ENCODE measurements at places on chromosomes 11 and 22.

GRCh38 chr11:129791515-129791914 is 24.1 kb upstream of the TMEM45B start:
- H3K27me3 ChIP-seq: no peaks in the 10 kb centered on the region
- DNase-seq: no peak
- no peak overlapping the region for H3K27ac ChIP-seq
- H3K4me3 ChIP-seq: no peak overlapping the region
- no peaks in the 10 kb centered on the region for H3K4me1 ChIP-seq
- no peaks in the 10 kb centered on the region for H3K36me3 ChIP-seq

DNA sequence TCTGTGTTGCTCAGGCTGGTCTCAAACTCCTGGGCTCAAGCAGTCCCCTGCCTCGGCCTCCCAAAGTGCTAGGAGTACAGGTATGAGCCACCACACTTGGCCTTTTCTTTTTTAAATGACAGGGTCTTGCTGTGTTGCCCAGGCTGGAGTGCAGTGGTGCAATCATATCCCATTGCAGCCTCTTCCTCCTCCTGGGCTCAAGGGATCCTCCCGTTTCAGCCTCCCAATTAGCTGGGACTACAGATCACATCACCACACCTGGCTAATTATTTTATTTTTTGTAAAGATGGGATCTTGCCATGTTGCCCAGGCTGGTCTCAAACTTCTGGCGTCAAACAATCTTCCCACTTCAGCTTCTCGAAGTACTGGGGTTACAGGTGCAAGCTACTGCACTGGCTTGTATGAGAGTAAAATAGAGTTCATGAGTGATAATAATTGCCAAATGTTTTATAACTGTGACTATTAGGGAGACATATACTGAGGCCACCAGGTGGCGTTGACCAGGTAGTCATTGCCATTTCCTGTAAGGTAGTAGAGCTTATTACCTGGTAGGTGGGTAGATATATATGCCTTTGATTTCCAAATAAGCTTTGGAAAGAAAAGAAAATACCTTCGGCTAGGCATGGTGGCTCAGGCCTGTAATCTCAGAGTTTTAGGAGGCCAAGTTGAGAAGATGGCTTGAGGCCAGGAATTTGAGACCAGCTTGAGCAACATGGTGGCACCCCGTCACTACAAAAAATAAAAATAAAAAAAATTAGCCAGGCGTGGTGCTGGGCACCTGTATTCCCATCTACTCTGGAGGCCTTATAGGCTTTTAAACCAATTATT is 5.4 kb downstream of the FDX1 start:
- peak overlapping the region; percentile 70 for H3K27ac ChIP-seq
- no peak for DNase-seq
- peaks cover 24% of the 10 kb centered on the region for H3K36me3 ChIP-seq
- no peaks in the 10 kb centered on the region for H3K27me3 ChIP-seq

GRCh38 chr22:47691152-47691895 is 928.9 kb downstream of the TBC1D22A start:
- no peak for DNase-seq
- H3K27ac ChIP-seq: no peak overlapping the region
- H3K36me3 ChIP-seq: peaks cover 35% of the 10 kb centered on the region
- H3K4me3 ChIP-seq: no peak overlapping the region

DNA sequence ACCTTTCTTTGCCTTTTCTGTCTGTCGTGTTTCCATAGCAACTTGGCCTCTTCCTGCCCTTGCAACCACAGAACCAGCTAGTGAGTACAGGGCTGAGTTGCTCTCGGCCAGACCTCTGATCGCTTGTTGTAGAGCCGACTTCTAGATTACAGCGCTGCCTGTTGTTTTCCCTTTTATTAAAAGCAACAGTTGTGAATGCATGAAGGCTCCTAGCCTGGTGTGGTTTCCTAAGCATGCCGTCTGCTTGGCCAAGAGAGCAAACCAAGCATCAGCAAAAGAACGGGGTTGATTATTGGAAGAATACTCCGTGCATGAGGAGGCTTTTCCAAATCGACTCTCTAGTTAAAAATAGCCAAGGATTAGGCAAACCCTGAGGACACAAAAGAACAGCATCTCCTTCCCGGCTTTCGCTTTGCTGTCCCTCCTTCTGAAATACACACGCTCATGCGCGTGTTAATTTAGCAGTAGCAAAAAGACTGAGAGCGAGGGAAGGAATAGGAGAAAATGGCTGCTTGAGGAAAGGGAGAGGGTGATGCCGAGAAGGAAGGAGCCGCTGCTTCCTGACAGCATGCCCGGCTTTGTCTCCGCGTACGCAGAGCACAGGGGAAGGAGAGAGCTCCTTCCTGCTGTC is 71.5 kb upstream of the TTC12 start:
- H3K36me3 ChIP-seq: no peaks in the 10 kb centered on the region
- no peaks in the 10 kb centered on the region for H3K4me1 ChIP-seq

DNA sequence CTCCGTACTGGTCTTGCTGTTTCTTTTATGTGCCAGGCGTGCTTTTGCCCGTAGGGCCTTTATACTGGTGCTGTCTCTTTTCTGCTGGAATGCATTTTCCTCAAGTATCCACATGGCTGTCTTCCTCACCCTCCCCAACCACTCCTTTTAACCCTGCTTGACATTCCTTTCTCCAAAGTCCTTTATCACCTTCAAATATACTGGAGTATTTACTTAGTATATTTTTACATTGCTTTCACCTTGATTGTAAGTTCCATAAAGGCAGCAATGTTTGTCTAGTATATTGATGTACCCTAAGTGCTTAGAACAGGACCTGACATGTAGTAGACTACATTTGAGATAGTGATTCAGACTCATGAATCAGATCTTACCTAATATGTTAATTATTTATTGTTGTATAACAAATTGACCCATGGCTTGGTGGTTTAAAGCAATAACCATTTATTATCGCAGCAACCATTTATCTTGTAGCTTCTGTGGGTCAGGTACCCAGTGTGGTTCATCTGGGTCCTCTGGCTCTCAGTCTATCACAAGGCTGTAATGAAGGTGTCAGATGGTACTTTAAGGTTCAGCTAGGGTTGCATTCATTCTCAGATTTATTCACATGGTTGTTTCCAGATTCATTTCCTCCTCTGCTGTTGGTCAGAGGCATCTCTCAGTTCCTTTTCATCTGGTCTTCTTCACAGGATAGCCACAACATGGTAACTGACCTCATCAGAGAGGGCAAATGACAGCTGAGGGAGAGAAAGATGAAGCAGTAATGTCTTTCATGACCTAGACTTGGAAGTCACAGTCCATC is 34.2 kb downstream of the DDX10 start:
- H3K4me1 ChIP-seq: no peaks in the 10 kb centered on the region
- no peaks in the 10 kb centered on the region for H3K27me3 ChIP-seq
- H3K27ac ChIP-seq: no peak overlapping the region
- H3K4me3 ChIP-seq: no peak overlapping the region
- no peak for DNase-seq
- H3K36me3 ChIP-seq: peaks cover 72% of the 10 kb centered on the region

DNA sequence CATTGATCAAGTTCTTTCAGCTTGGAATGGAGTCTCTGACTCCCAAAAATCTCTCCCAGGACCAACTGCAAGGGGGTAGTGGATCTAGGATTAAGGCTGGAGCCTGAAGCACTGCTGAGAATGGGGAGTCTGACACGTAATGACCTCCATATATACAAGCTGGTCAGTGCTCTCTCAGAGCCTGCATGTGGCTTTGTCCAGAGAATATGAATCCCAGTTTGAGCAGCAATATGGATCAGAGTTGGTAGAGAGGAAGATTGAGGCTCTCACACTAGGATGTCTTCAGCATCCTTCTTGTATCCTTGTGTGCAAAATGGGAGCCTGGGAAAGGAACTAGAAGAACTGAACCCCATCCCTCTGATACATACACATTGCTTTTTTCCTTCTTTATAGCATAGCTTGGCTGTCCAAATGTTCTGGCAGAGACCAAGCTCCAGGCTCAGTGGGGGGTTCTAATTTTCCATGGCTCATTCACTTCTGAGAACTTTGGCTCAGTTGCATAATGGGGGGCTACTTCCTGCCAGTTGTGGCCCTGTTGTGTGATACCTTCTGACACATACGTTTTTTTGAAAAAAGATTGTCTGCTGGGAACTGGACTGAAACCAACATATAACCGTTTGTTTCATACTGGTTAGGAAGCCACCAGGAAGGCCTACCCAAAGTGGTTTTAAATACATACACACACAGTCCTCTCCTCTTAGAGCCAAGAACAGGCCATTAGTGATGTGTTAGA is 138.2 kb downstream of the ETS1 start:
- H3K36me3 ChIP-seq: no peaks in the 10 kb centered on the region
- no peak for DNase-seq

Measured in K562 (cell line).